ENCODE measurements at places on chromosomes 4 and X.

GRCh38 chrX:41946235-41946634 is 22.9 kb upstream of the CASK start:
- no peak for DNase-seq

DNA sequence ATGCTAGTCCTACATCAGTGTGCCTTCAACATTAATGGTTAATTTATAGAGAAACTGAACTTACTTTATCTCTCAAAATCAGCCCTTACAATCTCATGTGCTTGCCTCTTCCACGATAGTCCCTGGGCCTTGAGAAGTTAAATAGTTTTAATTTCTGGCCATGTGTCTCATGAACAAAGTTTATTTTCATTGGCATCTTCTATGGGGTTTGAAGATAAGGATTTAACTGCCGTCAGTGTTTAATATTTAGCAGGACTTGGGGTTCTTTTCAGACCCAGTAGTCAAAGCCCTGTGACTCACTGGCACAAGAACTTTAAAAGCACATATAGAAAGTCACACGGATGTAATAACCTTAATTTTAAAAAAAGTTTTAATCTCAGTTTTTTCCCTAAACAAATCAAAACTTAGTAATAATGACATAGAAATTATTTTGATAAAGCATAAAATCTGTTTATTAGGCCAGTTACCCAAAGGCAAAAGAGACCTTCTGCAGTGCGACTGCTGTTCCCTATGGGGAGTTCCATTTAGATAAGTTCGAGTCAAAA is 10.1 kb upstream of the MPP1 start:
- DNase-seq: no peak

DNA sequence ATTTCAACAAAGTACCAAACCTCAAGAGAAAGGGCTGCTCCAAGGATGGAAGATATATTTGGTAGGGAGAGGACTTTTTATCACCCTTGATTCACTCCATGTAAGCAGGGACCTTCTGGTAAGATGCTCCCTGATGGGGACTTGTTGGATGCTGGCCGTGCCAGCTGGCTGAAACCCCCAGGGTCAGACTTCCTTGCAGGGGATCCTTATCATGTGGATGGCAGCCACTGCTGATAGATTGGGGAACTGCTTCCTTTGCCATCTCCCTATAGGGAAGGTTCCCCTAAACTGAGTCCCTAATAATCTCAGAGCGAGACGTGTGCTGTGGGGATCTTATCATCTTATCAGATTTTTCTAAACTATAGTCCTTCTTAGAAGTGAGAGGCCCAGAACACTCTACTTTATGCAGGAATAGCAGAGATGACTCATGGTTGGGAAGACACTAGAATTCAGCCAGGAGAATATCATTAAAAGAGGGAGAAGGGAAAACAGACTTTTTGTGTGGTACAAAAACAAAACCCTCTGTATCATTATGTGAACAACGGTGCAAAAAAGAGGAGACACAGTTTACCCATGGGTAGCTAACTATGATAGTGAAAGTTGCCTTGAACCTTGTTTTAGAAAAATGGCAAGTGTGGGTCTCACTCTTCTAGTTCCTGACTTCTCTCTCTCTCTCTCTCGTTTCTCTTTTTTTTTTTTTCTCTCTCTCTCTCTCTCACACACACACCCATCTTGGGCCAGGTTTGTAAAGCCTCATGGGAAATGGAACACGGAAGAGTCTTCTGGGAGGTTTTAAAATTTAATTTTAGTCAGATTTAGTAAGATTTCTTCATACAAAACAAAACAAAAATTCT is 16.1 kb downstream of the RHOH start:
- DNase-seq: no peak

DNA sequence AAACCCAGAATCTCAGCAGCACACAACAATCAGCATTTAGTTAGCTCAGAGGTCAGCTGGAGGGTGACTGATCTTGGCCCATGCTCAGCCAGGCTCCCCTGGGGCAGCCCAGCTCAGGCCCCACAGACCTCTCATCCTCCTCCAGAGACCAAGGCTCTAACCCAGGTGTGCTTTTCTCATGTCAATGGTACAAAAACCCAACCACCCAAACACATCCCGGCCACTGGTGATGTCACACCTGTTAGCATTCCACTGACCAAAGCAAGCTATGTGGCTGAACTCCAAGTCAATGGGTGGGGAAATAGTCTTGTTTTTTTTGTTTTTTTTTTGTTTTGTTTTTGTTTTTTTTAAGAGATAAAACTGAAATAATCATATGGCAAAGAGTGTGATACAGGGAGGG is 77.5 kb downstream of the CYTL1 start:
- no peak for DNase-seq

DNA sequence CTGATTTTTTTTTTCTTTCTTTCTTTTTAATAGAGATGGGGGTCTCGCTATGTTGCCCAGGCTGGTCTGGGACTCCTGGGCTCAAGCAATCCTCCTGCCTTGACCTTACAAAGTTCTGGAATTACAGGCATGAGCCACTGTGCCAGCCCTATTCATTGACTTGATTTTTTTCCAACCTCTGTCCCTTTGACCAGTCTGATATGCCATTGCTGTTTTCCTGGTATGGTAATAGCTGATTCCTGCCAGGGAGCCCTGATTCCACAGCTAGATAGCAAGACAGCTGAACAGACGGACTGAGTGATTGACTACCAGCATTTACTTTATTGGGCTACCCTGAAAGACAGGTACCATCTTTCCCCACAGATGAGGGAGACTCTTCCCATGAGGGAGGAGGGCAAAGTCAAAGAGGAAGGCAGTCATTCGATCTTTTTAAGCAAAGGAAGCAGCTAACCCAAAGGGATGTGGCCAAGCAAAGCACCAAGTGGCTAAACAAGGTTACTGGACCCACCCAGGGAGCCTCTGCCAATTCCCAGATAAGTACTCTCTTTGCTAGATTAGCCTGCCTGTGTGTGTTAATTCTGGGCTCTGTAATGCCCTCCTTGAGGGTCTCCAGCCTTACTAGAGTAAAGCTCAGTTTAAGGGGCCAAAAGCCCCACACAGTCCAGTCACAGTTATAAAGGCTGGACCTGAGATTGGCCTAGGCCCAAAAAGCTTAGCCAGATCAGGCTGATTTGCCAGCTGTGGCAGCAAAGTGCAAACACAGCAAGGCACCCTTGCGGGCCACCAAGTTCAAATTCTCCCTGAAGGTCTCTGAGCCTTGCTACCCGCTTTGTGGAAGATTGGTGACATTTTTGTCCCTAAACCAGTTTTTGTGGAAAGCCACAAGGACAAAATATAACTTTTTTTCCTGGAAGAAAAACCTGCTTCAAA is 192.4 kb upstream of the GPC4 start:
- DNase-seq: no peak

DNA sequence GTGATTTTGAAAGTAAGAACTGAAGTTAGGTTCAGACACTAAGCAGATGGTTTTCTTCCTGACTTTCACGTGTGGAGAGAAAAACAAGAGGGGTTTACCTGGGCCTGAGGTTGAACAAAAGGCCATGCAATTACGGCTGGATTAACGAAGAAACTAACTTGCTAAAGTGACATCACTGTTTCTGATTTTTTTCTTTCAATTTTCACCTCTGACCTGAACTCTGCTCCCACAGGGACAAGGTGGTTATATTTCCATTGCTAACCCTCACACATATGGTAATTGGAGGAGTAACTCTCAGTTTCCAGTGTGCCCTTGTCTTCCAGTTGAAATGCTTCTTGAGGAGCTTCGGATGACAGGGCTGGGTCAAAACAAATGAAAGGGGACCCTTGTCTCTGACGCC is 38.0 kb downstream of the MSN start:
- no peak for DNase-seq

GRCh38 chr4:40281099-40281498 is 54.0 kb upstream of the CHRNA9 start:
- no peak for DNase-seq

- no peak for DNase-seq
These were observed 17.2 kb upstream of the RTL9 start for GRCh38 chrX:110341189-110342035.

DNA sequence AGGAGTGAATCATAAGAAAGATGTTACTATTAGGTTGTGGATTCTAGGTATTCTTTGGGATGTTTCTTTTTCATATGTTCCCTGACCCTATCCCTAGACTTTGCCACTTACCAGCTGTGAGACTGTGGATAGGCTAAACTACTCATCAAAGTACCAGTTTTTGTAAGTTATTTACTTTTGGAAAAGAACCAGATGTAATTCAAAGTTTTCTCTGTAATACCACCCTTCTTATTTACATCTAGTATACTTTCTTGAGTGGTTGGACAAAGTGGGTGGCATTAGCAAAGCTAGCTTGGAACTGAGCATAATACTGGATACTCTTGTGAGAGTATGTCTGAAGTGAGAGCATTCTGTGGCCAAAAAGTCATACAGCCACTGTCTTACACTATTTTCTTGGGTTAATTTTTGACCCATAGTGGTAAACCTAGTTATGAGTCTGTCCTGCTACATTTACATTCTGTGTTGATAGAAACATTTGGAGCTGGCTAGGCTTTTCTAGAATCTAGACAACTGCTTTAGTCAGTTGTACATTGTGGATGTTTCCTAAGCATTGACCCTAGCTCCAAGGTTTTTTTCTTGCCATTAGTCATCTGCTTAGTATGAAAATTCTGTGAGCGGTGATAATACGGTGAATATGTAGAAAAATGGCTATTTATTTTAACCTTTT is 41.7 kb downstream of the KDM6A start:
- DNase-seq: no peak

GRCh38 chrX:118484216-118484903 is 11.3 kb upstream of the DOCK11 start:
- no peak for DNase-seq

- DNase-seq: no peak
These were observed 41.4 kb upstream of the PPP2R3B start for GRCh38 chrX:427812-428725.

DNA sequence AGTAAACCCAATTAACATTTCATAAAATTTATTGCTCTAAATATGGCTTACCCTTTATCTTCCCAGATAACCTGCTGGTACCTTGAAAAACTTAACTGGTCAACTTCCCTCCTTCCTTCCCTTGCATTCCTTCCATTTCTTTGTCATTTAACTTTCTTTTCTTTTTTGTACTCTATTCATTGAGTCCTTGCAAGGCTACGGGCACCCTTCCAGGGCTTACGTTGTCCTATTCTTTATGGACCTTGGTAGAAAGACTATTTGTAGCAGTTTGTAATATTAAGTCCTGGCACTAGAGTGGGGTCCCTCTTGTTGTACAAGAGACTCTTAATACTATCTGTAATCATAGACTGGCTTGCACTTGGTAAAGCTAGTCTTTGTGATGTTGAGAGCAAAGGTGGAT is 8.0 kb upstream of the GATB start:
- DNase-seq: no peak

DNA sequence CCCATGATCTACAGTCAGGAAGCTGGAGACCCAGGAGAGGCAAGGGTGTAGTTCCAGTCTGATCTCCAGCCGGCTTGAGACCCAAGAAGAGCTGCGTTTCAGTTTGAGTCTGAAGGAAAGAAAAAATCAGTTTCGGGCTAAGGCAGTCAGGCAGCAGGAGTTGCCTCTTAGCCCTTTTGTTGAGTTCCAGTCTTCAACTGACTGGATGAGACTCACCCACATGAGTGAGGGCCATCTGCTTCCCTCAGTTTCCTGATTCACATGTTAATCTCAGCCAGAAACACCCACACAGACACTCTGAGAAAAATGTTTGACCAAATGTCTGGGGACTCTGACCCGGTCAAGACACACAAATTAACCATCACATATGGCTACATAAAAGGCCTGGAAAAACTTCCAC is 73.6 kb upstream of the ELOVL6 start:
- no peak for DNase-seq

DNA sequence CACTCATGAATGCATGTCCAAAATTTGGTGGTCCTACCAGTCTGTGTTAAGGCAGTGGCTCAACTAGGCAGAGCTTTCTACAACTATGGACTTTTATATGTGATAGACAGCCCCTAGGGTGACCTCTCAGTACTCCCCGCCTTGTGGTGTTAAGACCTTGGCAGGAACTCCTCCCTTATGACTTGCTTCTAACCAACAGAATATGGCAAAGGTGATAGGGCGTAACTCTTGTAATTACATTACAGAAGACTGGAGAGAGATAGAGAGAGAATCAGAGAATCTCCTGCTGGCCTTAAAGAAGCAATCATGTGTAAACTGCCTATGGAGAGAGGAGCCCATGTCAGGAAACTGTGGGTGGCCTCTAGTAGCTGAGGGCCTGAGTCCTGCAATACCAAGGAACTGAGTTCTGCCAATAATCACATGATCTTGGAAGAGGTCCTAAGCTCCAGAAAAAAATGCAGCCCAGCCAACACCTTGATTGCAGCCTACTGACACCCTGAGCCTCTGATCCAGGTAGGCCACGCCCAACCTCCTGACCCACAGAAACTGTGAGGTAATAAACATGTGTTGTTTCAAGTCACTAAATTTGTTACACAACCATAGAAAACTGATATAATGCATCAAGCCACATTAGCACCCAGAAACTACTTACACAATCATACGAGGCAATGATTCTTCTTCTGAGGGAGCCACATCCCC is 68.9 kb downstream of the INPP4B start:
- no peak for DNase-seq

DNA sequence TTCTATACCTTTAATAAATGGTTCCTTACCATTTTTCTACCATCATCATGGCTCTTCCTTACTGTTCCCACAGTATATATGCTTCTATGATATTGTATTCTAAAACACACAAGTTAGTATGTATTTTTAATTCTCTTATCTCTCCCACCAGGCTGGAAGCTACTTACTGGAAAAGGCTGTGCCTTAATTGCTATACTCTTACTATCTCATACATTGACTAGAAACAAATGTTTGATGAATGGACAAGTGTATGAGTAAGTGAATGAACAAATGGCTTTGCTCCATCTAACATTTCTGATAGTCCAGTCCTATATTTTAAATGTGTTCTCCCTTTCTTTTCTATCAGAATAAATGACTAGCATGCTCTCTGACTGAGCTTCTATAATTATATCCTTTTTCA is 320.8 kb upstream of the RASGEF1B start:
- DNase-seq: no peak

Data from suprapubic skin (tissue), 4 donors.